ENCODE measurements at places on chromosomes 5 and 9.

GRCh38 chr5:154176181-154176580 lies 14.4 kb upstream of the GALNT10 start:
- no peak for DNase-seq

DNA sequence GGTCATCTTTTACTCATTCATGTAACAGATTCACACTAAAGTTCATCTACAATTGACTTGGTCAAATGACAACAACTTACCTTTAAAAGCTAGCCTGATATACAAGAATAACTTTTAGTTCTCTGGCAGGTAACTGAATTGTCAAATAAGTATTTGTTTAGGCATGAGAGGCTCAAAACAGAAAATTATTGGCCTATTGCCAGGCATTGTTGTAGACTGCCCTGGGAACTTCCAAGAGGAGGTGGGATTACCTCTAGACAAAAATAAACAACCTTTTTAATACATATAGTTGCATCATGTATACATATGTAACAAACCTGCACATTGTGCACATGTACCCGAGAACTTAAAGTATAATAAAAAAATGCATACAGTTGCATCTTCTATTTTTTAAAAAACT lies 18.2 kb upstream of the SLCO4C1 start:
- no peak for DNase-seq

DNA sequence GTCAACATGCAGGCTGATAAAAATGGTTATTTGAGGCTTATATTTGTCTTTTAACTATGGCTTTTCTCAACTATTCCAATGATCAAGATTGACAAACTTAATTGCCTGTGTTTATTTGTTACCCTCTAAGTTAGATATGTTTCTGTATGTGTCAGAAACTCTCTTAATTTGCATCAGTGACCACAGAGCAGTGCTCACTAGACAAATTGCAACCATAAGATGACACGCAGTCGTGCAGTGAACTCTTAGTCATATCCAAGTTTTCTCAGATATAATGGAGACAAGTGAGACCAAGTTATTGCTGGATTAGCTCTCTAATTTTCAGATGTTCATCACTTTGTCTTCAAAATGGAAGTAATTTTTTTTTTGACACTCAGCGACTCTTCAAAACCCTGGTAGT lies 342.2 kb upstream of the RFX3 start:
- no peak for DNase-seq

GRCh38 chr9:111909444-111909843 lies 12.8 kb downstream of the UGCG start:
- DNase-seq = no peak

DNA sequence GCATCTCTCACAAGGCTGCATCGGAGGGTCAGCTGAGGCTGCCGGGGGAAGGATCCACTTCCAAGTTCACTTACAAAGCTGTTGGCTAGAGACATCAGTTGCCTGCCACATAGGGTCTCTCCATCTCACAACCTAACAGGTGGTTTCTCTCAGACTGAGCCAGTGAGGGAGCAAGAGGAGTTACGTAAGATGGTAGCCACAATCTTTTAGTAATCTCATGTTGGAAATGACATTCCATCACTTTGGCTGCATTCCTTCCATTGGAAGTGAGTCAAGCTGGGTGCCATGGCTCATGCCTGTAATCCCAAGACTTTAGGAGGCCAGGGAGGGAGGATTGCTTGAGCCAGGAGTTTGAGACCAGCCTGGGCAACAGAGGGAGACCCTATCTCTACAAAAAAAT lies 7.4 kb upstream of the GRK6 start:
- no peak for DNase-seq

DNA sequence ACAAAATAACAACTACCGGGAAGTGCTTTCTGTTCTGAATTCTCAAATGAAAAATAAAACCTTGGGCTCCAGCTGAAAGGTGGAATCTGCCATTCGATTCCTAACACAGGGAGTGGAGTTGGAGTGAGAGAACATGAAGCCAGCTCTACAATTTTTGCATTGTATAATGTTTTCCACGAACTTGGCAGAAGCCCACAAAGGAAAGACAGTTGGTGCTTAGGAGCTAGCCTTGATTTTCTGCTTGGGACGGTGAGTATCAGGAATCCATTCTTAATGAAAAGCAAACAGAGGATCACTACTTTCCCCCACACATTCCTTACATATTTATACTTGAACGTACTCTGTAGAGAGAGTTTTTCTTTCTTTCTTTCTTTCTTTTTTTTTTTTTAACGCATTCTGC lies 74.2 kb upstream of the FBXL7 start:
- no peak for DNase-seq

Data from activated naive CD4-positive, alpha-beta T cell treated with anti-CD3 and anti-CD28 coated beads, Interleukin-2, amount 50 U/mL, for 72 hours (primary cell).